T-helper 22 cell (primary cell): ENCODE measurements at places on chromosomes 12 and 14.

GRCh38 chr12:6822426-6823135 is 960 bp downstream of the GPR162 start:
- DNase-seq = no peak

GRCh38 chr12:53483979-53484377 is 15.3 kb downstream of the MAP3K12 start:
- no peak for DNase-seq

DNA sequence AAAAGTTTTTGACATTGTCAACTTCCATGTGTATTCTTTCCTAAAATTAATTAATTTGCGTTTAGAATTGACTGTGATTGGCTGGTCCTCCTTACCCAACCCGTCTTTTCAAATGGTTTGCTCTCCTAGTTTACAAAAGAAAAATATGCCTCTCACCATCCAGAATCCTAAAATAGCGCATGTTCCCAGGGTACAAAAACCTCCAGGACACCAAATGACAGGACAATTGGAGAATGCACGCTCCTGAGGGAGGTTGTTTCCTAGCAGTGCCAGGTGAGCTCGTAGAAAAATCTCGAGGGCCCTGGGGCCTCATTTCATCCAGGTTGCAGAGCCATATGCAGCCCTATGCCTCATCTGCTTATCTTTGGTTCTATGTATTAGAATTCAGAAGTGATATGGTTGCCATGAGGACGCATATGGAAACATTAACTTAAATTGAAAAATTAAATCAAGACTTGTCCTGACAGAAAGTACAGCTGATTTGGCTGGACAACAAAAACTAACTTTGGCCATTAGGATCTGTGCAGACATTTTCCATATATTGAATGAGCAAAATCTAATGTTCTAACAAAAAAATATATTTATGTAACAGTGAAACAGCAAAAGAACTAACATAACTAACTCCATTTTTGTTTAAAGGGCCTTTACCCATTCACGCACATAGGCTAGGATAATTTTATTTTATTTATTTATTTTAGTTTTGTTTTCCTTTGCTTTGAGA is 28.2 kb upstream of the EGLN3 start:
- no peak for DNase-seq

DNA sequence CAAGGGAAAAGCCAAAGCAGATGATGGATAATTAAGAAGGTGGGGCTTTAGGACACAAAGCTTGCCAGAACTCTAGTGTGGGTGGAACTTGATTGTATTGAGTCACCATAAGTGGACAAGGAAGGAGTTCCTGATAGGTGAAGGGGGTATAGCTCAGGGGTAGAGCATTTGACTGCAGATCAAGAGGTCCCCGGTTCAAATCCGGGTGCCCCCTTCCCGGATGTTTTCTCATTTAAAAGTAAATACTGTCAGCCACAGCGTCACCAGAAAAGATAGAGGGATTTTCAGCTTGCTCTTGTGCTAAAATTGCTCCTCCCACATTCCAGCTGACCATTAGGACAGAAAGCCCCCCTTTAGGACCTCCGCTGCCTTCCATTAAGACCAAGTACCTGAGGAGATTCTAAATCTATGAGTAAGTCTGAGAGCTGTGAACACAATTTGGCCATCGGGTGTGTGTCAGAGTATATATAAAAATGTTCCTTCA is 36.6 kb downstream of the DCAF4 start:
- no peak for DNase-seq
